SJSA1 (cell line): ENCODE measurements at places on chromosomes 1 and 21.

DNA sequence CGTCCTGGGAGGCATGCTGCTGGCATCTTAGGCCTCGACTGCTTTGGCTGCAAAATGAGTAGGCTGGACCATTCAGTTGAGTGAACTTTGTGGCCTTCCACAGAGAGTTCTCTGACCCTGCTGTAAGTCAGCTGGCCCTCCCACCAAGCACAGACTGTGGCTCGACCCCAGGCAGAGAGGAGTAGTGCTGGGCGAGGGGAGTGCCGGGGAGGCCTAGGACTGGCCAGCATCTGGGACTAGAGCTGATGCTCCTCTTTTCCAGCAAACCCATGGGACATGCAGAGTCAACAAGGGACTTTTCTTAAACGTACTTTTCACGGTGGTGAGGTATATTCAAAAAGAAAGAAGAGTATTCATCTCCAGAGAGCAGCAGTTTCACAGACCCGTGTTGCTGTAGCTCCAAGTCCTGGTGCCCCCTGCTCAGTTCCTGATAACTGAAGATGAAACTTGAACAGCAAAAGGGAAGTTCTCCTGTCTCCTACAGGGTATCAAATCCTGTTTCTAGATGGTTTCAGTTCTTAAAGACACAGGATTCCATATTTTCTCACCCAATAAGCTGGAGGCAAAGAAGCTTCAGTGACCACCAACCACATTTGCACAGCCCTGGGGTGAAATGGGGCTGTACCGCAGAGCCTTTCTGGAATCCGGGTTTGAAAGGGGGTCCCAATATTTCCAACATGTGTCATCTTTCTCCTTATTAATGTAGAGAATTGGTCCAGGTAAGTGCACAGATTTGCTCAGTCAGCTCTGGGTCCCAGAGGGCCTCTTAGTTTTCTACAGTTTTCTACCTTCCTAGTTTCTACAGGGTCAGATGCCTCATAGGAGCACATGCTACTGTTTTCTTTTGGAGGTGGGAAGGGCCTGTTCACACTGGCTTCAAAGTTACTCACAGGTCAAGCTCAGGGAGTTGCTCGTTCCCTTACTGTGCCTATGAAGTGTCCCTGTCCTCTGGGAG is 20.9 kb downstream of the BATF3 start:
- no peak for DNase-seq
- no peak overlapping the region for H3K27ac ChIP-seq
- no peaks in the 10 kb centered on the region for H3K4me1 ChIP-seq
- no peaks in the 10 kb centered on the region for H3K36me3 ChIP-seq

- no peak overlapping the region for H3K4me3 ChIP-seq
- H3K27me3 ChIP-seq, result no peaks in the 10 kb centered on the region
- no peaks in the 10 kb centered on the region for H3K36me3 ChIP-seq
- H3K4me1 ChIP-seq, result no peaks in the 10 kb centered on the region
- no peak overlapping the region for H3K27ac ChIP-seq
Measured at GRCh38 chr1:170067253-170067819, 7.2 kb downstream of the KIFAP3 start.

- H3K4me1 ChIP-seq, result no peaks in the 10 kb centered on the region
- no peak overlapping the region for H3K4me3 ChIP-seq
- no peaks in the 10 kb centered on the region for H3K36me3 ChIP-seq
Measured at GRCh38 chr1:168535536-168535935, 8.3 kb downstream of the XCL2 start.

DNA sequence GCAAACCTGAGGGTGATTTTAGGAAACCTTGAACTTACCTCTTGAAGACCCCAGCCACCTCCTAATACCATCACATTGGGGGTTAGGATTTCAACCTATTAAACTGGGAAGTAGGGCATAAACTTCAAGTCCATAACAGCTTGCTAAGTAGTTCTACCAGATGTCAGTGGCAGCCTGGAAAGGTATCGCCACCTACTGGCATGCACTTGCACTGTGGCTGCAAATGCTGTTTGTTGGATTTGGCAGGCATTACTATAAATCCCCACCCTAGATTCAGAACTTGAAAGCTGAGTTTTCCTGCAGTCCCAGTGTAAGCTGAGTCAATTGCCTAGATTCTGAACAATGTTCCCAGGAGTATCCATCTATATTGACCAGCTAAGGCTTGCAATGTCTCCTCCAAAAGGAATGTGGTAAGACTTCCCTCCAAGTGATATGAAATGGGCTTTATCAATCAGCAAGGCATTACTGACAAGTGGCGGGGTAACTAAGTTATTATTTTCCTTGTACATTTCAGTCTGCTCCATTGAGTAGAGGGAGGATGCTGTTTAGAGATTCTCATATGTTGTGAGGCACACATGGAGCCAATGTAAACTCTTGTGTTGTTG is 474.5 kb downstream of the PTPRC start:
- H3K4me1 ChIP-seq, result no peaks in the 10 kb centered on the region
- H3K36me3 ChIP-seq, result no peaks in the 10 kb centered on the region
- peak; percentile 47 for DNase-seq
- no peaks in the 10 kb centered on the region for H3K27me3 ChIP-seq
- no peak overlapping the region for H3K27ac ChIP-seq

DNA sequence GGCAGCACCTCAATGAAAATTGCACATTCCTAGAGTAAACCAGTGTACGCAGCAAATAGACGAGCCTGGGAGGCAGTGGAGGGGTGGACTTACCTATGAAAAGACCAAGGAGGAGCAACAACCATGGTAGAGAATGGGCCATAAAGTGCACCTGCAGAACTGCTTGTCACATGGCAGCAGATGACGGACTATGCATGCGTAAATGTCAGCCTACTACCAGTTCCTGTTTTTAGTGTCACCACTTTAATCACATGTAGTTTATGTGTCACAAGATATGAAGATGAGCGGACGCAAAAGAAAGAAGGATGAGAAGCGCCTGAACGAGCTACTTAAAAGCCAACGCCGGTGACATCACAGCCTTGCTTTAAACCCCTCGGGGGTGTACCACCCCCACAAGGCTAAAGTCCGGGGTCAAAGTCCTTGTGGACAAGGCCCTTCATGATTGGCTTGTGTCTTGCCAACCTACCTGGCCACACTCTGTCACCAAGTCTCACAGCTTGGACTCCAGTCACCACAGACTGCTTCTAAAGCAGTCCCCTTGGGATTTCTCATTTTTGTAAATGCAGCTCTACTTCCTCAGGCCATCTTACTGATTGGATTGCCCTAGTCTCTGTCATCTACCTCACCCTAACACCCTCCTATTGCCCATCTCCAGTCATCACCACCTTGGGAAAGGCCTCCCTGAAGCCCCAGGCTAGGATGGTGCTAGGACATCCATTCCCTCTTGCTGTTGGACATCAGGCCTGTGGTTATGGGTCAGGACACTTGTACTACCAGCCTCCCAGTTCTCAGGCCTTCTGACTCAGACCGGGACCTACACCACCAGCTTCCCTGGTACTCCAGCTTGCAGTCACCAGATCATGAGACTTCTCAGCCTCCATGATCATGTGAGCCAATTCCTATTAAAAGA is 6.0 kb upstream of the LY9 start:
- H3K36me3 ChIP-seq, result no peaks in the 10 kb centered on the region
- H3K27ac ChIP-seq, result no peak overlapping the region
- no peaks in the 10 kb centered on the region for H3K4me1 ChIP-seq

DNA sequence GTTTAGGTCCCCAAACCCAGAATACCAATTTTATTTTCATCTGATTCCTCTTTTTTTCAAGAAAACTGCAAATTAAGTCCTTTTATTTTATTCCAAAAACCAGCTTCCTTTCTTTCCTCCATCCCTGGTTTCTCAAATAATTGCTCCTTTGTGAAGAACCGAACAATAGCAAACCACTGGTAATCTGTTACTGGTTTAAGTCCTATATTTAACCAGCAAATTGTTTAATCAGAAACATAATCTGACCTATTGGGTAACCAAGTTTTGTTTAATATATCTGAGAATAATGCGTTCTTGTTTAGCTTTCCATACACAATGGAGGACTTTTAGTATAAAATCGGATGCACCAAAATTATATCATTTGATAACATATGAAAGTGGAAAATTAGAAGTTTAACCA is 13.2 kb upstream of the DDR2 start:
- H3K4me3 ChIP-seq, result no peak overlapping the region
- H3K27ac ChIP-seq, result no peak overlapping the region
- no peaks in the 10 kb centered on the region for H3K36me3 ChIP-seq
- H3K27me3 ChIP-seq, result no peaks in the 10 kb centered on the region
- no peaks in the 10 kb centered on the region for H3K4me1 ChIP-seq
- DNase-seq, result no peak

- H3K4me1 ChIP-seq, result no peaks in the 10 kb centered on the region
- no peak overlapping the region for H3K27ac ChIP-seq
- DNase-seq, result no peak
- no peaks in the 10 kb centered on the region for H3K36me3 ChIP-seq
- H3K4me3 ChIP-seq, result no peak overlapping the region
- no peaks in the 10 kb centered on the region for H3K27me3 ChIP-seq
Measured at GRCh38 chr1:61436016-61436415, 288.9 kb downstream of the TM2D1 start.

GRCh38 chr1:163774978-163775620 is 453.3 kb downstream of the NUF2 start:
- no peaks in the 10 kb centered on the region for H3K4me1 ChIP-seq
- no peaks in the 10 kb centered on the region for H3K36me3 ChIP-seq
- no peak overlapping the region for H3K27ac ChIP-seq
- H3K27me3 ChIP-seq, result no peaks in the 10 kb centered on the region
- no peak for DNase-seq

DNA sequence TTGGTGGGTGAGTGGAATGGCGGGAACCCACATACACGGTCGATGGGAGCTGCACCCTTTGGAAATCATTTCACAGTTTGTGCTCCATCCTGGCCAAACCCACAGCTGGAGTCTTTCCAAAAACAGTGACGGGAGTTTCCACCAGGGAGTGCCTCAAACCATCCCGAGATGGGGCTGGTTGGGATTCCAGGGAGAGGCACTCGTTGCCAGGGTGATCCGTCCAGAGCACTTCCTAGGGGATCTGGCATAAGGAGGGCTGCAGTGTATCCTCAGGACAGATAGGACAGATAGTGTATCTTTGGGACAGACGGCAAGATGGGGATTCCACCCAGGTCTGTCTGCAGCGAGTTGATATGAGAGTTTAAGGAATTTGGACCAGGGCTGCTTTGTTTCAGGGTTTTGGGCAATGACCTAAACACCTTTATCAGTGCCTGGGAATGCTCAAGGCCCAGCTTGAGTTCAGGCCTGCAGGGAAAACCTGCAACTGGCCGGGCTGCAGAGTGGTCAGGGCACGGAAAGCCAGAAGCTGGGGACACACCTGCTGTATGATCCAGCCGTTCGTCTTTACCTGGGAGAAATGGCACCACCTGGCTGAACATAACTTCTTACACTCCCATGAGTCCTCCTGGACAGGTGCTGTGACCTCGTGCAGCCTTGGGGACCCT is 3.4 kb upstream of the POFUT2 start:
- H3K27ac ChIP-seq, result no peak overlapping the region
- no peak overlapping the region for H3K4me3 ChIP-seq
- peaks cover 9% of the 10 kb centered on the region for H3K36me3 ChIP-seq

GRCh38 chr21:14787312-14787711 is 241.2 kb upstream of the SAMSN1 start:
- no peaks in the 10 kb centered on the region for H3K27me3 ChIP-seq
- no peak overlapping the region for H3K4me3 ChIP-seq
- no peaks in the 10 kb centered on the region for H3K4me1 ChIP-seq

DNA sequence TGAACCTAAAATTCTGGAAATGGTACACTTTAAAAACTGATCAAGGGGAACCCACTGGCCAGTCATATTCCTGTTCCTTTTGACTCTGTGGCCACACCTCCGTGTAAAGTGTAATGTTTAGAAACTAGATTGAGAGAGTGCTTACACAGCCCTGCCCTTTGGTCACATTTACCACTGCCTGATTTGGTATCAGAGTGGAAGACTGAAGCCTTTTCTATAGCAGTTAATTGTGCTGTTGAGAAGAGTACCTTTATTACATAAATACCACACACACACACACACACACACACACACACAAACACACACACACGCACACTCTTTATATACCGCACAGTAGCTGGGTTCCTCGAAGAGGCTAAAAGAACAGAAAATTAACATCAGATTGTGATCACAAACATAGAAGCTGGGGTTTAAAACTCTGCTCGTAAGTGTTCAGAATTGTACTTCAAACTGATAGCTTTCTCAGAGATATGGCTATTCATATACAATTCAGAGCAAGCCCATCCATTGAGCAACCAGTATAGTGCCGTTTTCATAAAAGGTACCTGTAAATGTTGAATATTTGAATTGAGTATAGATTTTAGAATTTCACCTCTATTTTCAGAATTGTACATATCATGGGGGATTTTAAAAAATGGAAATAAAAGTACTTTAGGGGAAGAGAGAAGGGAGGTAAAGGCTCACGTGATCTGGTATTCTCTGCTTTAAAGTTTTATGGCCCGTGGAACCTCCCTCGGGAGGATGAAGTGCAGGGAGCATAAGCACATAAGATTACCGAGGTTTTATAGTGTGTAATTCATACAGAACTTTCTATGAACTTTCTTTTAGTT is 37.5 kb downstream of the CAMTA1 start:
- H3K36me3 ChIP-seq, result peaks cover 15% of the 10 kb centered on the region
- no peak overlapping the region for H3K27ac ChIP-seq
- peaks cover 5% of the 10 kb centered on the region; the same call in 1 of the 2 replicates for H3K4me1 ChIP-seq

GRCh38 chr1:168509875-168510791 is 33.7 kb downstream of the XCL2 start:
- no peaks in the 10 kb centered on the region for H3K36me3 ChIP-seq
- no peak overlapping the region for H3K27ac ChIP-seq
- no peak for DNase-seq
- peaks cover 18% of the 10 kb centered on the region for H3K4me1 ChIP-seq
- no peak overlapping the region for H3K4me3 ChIP-seq

DNA sequence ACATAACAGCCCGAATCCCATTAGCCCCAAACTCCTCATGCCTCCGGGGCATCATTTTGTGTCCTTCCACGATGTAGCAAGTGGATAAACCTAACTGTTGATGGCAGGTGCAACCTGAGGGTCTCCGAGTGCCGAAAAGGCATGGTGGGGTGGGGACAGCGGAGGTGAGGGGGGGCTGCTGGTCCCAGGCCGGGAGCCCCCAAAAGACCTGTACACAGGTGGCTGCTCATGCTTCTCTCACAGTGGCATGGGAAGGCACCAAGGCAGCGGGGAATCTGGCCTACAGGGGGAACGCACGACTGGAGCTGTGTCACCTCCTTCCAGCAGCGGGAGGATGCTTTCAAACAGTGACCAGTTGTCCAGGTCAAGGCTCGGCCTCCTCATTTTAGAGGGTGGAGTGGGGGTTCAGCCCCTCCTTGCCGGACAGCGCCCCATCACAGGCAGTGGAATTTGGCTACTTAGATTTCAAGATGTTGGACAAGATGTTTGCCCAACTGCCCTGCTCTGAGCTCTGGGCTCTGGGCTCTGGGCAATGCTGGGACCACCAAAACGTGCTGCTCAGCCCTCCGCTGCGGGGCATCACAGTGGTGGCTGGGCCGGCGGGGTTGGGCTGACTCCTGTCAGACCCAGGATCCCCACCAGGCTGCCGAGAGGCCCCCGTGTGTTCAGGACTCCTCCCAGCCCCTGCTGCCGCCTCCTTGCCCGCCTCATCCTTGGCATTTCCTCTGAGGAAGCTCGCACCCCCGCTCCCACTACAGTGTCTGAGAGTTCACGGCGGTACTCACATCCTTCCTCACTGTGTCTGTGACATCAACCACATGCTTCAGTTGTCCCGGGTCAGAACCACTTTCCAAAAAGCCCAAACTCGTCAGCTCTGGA is 7.6 kb downstream of the DNMT3L start:
- no peak for DNase-seq
- peaks cover 7% of the 10 kb centered on the region; the same call in 1 of the 2 replicates for H3K4me1 ChIP-seq
- no peaks in the 10 kb centered on the region; the same call in 1 of the 2 replicates for H3K27me3 ChIP-seq
- H3K27ac ChIP-seq, result no peak overlapping the region
- H3K36me3 ChIP-seq, result no peaks in the 10 kb centered on the region

- no peak overlapping the region for H3K4me3 ChIP-seq
- no peak overlapping the region for H3K27ac ChIP-seq
- peaks cover 24% of the 10 kb centered on the region for H3K4me1 ChIP-seq
- peaks cover 4% of the 10 kb centered on the region; the same call in 1 of the 2 replicates for H3K36me3 ChIP-seq
Measured at GRCh38 chr1:206469411-206469932, 804 bp upstream of the IKBKE start.
